ENCODE measurements at places on chromosomes 7 and 10.

GRCh38 chr7:44990109-44991023 is 9.6 kb upstream of the CCM2 start:
- no peak for DNase-seq

GRCh38 chr10:126465771-126466170 is 77.5 kb upstream of the ADAM12 start:
- DNase-seq, result no peak

- DNase-seq, result no peak
Observed at GRCh38 chr7:112074464-112074863, 131.7 kb downstream of the DOCK4 start.

- no peak for DNase-seq
Observed at GRCh38 chr7:1158203-1159126, 1.5 kb downstream of the ZFAND2A start.

DNA sequence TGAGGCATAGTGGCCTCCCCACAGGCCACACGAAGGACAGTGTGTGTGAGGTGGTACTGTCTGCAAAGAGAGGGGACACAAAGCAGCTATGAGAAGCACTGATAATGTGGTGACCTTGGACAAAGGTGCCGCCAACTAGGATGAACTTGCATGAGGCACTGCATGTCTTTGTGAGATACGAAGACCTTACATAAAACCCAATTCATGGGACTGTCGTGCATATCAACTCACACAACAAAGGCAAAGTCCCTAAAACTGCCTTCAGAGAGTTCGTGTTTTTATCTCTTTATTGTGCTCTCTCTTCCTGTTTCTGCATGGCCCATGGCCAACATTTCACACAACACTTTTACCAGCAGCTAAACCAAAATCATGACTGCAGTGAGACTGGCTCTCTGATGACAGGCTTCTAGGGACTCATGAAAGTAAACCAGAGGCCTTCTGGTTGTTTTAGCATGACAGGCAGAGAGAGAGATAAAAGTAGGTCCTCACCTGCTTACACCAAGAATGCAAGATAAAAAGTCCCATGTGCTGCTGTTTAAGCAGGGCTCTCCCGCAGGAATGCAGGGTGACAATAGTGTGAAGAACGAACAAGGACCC is 347.8 kb downstream of the ELMO1 start:
- DNase-seq, result no peak

DNA sequence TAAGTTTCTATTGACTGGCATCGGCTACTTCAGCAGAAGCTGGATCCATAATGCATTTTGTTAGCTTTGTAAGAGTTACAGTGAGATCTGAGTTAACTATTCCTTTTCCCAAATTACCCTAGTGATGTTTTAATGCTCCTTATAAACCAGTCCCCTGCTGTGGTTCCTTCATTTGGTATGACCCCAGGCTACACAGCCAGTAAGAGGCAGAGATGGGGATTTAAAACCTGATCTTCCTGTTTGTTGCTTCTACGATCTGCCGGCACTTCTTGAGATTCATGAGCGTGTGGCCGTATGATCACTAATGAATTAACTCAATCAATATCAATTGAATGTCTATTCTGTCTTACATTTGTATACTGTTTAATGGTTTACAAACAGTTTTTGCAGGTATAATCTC is 86.1 kb downstream of the CACNB2 start:
- no peak for DNase-seq

DNA sequence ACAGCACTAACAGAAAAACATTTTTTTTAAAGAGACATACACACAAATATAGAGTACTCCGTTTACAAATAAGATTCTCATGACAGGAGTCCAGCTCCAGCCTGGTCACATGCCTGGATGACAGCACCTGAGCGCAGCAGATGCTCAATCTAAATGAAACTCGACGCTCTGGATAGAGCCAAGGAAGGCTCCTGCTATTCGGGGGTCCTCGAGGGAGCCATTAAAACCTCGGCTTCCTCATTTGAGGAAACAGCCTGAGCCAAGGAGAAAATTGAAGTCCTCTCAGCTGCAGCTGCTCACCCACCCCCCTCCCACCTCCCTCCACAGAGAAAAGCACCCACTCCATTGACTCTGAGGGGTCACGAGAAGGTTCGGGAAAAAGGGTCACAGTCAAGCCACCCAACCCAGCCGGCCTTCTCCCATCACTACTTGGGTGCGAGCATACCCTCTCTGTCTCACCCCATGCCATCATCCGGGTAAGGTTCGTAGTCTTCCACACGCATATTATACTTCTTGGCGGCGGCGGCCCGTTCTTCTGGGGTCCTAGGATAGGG is 673 bp downstream of the NDUFB8 start:
- no peak for DNase-seq

DNA sequence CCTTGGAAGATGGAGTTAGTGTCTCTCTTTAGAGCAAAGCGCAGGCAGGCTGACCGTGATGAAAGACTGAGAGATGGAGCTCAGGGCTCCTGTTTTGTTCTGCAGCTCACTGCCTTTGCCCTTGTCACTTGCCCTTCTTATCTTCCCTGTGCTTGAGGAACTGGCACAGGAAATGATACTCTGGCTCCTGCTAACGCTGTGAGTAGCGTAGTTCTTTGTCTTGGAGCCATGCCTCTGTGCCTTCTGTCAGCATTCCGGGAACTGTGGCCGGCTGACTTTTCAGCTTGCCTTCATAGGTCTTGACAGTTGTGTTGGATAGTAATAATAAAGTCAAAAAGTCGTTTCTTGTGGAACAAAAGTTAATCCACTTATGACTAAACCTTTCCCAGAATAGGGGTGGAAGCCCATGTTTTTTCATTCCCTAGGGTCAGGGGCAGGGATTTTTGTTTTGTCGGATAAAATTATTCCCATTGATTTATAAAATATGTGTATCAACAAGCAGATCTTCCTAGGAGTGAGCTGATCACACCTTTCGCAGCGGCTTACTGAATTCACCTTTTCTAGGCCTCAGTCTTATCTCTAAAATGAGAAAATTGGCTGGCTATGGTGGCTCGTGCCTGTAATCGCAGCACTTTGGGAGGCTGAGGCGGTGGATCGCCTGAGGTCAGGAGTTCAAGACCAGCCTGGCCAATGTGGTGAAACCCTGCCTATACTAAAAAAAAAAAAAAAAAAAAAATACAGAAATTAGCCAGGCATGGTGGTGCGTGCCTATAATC is 16.6 kb upstream of the TMEM236 start:
- DNase-seq, result no peak
